T-cell (primary cell): ENCODE measurements at places on chromosomes 7 and 10.

DNA sequence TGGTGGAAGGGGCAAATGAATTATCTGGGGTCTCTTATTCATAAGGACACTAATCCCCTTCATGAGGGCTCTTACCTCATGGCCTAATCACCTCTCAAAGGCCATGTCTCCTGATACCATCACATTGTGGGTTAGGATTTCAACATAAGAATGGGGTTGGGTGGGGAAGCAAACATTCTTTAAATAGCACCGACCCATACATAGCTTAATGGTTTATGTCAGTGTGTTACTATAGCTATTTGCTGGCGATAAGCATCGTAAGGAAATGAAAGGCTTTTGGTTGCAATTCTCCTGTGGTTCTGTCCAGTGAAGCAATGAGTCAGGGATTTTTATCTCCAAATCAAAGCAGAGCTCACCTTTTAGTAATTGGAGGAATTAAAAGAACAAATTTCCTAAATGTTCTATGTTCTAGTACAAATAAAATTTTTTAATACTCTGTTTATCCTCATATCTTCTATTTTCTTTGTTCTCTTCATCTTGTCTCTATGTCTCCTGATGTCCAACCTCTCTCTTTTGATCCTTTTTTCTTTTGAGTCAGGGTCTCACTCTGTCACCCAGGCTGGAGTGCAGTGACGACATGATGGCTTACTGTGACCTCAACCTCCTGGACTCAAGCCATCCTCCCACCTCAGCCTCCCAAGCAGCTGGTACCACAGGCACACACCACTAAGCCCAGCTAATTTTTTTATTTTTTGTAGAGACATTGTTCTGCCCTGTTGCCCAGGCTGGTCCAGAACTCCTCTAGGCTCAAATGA, 57.0 kb upstream of the GLCCI1 start:
- H3K27ac ChIP-seq: no peak overlapping the region
- no peaks in the 10 kb centered on the region for H3K4me1 ChIP-seq
- no peaks in the 10 kb centered on the region for H3K27me3 ChIP-seq
- no peak for DNase-seq
- H3K4me3 ChIP-seq: no peak overlapping the region
- no peaks in the 10 kb centered on the region for H3K36me3 ChIP-seq

DNA sequence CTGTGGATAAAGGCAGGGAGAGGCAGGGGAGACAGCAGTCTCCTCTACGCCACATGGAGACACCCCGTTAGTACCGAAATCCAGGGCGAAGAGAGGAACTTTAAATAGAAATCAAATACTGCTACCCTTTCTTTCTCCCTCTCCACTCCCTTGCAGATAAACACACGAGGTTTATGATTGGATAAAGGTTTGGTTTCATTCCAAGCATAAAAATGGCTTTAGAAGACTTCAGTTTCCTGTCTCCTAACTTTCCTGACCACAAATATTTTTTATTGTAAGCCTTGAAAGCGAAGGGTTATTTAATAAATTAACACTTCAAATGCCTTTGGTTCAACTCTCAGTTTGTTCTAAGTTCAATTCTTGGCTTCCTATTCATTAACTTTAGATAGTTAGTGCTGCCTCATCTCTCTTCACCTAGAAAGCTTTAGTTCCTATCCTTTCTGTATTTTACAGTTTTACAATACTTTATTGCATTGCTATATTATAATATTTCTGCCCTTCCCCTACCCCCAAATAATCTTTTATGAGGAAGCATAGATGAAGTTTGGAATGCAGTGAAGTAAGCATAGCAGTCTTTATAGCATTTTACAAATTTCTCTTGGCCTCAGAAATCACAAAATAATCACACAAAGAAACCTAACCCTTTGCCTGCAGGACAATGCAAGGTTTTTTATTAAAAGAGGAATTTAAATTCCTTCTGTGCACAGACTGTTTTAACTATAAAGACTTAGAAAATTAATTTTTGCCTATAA, 31.5 kb upstream of the ARID5B start:
- H3K4me1 ChIP-seq: no peaks in the 10 kb centered on the region
- no peak overlapping the region for H3K4me3 ChIP-seq
- H3K27ac ChIP-seq: no peak overlapping the region
- no peak for DNase-seq

GRCh38 chr7:1567049-1567771, 2.6 kb downstream of the PSMG3 start:
- H3K36me3 ChIP-seq: peaks cover 3% of the 10 kb centered on the region
- H3K4me3 ChIP-seq: no peak overlapping the region
- H3K27me3 ChIP-seq: no peaks in the 10 kb centered on the region
- H3K27ac ChIP-seq: no peak overlapping the region
- DNase-seq: no peak
- peaks cover 31% of the 10 kb centered on the region for H3K4me1 ChIP-seq

DNA sequence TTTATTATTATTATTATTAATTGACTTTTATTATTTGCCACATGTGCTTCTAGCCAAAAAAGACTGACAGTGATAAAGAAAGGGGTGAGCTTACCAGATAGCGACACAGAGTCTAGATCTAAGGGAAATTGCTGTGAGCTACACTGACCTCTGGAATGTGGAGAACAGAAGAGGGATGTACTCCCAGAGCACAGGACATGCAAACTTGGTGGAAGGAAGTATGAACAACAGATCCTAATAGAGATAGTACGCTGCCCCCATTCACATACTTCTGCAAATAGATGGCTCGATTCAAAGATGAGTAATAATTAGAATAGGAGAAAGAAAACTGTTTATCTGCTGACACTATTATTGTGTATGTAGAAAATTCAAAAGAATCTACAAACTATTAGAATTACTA, 109.3 kb upstream of the HPS1 start:
- no peak overlapping the region for H3K27ac ChIP-seq
- H3K4me3 ChIP-seq: no peak overlapping the region
- H3K27me3 ChIP-seq: no peaks in the 10 kb centered on the region
- no peak for DNase-seq
- no peaks in the 10 kb centered on the region for H3K4me1 ChIP-seq

GRCh38 chr7:4132221-4132620, 549.9 kb upstream of the FOXK1 start:
- H3K4me3 ChIP-seq: no peak overlapping the region
- no peaks in the 10 kb centered on the region for H3K4me1 ChIP-seq
- H3K27me3 ChIP-seq: peaks cover 4% of the 10 kb centered on the region
- no peaks in the 10 kb centered on the region for H3K36me3 ChIP-seq
- H3K27ac ChIP-seq: no peak overlapping the region

DNA sequence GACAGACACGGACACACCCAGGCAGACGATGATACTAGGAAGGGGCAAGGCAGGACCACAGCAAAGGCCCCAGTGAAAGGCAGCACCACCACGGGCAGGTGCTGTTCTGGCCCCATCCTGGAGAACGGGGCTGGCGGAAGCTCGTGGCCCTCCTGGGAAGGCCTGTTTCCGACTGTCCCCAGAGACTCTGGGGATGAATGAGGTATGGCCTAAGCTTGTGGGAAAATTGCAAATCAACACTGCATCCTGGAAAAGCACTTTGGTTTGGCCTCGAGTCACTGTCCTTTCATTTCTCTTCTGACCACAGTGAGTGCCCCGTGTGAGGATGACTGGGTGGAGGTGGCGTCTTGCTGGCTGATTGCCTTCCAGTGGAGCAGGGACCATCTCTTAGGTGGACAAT, 81.6 kb upstream of the ANLN start:
- no peak overlapping the region for H3K27ac ChIP-seq
- H3K4me3 ChIP-seq: no peak overlapping the region
- DNase-seq: no peak
- no peaks in the 10 kb centered on the region for H3K36me3 ChIP-seq
- H3K27me3 ChIP-seq: no peaks in the 10 kb centered on the region

DNA sequence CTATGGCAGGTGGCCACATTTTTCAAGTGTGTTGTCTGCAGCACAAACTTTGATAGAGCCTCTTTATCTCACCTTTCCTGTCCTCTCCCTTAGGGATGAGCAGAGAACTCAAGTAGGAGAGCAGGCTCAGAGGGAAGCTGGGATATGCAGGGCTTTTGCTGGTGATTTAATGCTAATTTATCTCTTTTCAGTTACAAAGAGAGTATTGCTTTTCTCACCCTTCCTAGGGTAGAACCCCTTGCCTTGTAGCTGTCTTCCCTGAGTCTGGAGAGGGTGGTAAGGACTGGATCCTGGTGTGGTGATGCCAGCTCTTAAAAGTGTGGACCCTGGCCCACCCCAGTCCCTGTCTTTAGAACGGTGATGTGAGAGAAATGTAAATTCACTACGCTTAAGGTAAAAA, 1061.4 kb downstream of the TYW1 start:
- H3K4me3 ChIP-seq: no peak overlapping the region
- no peak for DNase-seq
- no peaks in the 10 kb centered on the region for H3K27me3 ChIP-seq

- no peaks in the 10 kb centered on the region for H3K27me3 ChIP-seq
- no peak overlapping the region for H3K4me3 ChIP-seq
- H3K4me1 ChIP-seq: no peaks in the 10 kb centered on the region
- no peak for DNase-seq
- no peaks in the 10 kb centered on the region for H3K36me3 ChIP-seq
- H3K27ac ChIP-seq: no peak overlapping the region
These were observed 265.1 kb downstream of the LRMDA start for GRCh38 chr10:75696536-75696935.

- H3K4me1 ChIP-seq: peaks cover 16% of the 10 kb centered on the region
- H3K4me3 ChIP-seq: no peak overlapping the region
- no peaks in the 10 kb centered on the region for H3K27me3 ChIP-seq
- no peaks in the 10 kb centered on the region for H3K36me3 ChIP-seq
- H3K27ac ChIP-seq: no peak overlapping the region
- DNase-seq: no peak
These were observed 40.2 kb upstream of the KLF6 start for GRCh38 chr10:3825244-3825643.

DNA sequence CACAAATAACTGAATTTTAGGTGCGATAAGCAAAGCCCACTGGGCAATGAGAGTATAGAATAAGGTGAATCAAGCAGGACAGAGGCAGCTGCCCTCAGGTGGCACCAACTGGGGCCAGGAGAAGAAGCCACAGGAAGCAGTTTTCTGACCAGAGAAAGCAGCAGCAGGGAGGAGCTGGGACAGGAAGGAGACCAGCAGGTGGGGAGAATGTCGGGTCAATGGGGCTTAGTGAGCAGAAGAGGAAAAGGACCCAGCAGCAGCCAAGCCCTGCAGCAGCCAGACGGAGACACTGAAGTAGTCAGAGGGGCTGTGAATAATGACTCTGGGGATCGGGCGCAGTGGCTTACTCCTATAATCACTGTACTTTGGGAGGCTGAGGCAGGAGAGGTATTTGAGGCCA, 209.6 kb upstream of the SH2B2 start:
- no peak overlapping the region for H3K4me3 ChIP-seq
- no peak for DNase-seq
- peaks cover 6% of the 10 kb centered on the region for H3K36me3 ChIP-seq
- no peak overlapping the region for H3K27ac ChIP-seq
- H3K4me1 ChIP-seq: no peaks in the 10 kb centered on the region

GRCh38 chr10:58641708-58642107, 129.0 kb downstream of the BICC1 start:
- H3K36me3 ChIP-seq: no peaks in the 10 kb centered on the region
- no peak for DNase-seq
- H3K27me3 ChIP-seq: no peaks in the 10 kb centered on the region
- no peaks in the 10 kb centered on the region for H3K4me1 ChIP-seq
- H3K4me3 ChIP-seq: no peak overlapping the region

DNA sequence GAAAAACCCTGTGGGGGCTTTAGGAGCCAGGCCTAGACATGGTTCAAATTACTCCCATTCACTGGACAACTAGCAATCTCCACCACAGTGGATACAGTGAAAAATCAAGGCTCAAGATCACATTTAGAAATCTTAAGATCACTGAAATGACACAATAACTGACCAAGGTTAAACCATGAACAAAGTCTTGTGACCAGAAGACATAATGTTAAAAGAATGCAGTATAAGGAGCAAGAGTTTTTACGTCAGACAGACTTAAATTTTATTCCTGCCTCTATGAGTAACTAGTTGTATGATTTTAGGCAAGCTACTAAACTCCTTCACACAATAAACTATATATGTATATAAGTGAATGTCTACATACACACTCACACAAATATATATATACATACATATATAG, 68.5 kb downstream of the MICU1 start:
- H3K4me1 ChIP-seq: no peaks in the 10 kb centered on the region
- no peaks in the 10 kb centered on the region for H3K27me3 ChIP-seq
- no peak for DNase-seq

GRCh38 chr10:6383096-6383812, 180.5 kb downstream of the PFKFB3 start:
- H3K27me3 ChIP-seq: no peaks in the 10 kb centered on the region
- peaks cover 7% of the 10 kb centered on the region for H3K4me1 ChIP-seq
- no peak overlapping the region for H3K27ac ChIP-seq

DNA sequence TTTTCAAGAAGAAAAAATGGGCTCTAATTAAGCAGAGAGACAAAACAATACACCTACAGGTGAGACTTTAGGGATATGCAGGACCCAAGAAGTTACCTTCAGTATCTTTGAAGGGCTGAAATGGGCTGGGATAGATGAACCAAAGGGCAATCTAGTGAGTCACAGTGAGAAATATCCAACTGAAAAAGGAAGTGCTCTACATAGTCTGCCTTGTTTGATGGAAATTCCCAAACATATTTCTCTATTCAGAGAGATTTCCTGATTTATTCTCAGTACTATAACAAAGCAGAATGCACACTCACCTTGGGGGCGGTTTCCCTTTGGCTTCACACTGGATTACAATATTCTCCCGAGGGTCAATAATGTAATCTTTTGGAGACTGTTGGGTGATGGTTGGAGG, 104.1 kb upstream of the LAMB4 start:
- no peak for DNase-seq
- no peaks in the 10 kb centered on the region for H3K27me3 ChIP-seq
- no peaks in the 10 kb centered on the region for H3K36me3 ChIP-seq
- no peak overlapping the region for H3K4me3 ChIP-seq
- no peaks in the 10 kb centered on the region for H3K4me1 ChIP-seq

- H3K36me3 ChIP-seq: no peaks in the 10 kb centered on the region
- no peak overlapping the region for H3K27ac ChIP-seq
- H3K4me1 ChIP-seq: no peaks in the 10 kb centered on the region
- H3K27me3 ChIP-seq: no peaks in the 10 kb centered on the region
These were observed 171.2 kb downstream of the PRKAG2 start for GRCh38 chr7:151705636-151706276.

- no peak for DNase-seq
- H3K4me1 ChIP-seq: peaks cover 2% of the 10 kb centered on the region
- no peak overlapping the region for H3K27ac ChIP-seq
- H3K27me3 ChIP-seq: no peaks in the 10 kb centered on the region
- H3K36me3 ChIP-seq: no peaks in the 10 kb centered on the region
These were observed 104.7 kb upstream of the KLF14 start for GRCh38 chr7:130838738-130839137.
